ENCODE measurements at places on chromosomes 12 and 14.

DNA sequence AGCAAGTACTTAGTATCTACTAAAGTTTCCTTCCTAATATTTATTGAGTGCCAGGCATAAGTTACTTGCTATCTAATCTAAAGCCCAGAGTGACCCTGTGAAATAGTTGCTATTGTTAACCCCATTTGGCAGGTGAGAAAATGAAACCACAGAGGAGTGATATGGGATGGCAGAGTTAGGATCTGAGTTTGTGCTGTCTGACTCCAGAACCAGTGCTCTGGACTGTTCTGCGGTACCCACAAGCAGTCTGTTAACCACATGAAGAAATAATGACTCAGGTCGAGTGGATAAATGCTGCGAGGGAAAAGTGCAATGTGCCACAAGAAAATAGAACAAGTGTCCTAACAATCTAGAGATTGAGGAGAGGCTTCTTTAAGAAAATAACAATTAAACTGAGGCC, 60.7 kb upstream of the GZMB start:
- no peak for DNase-seq

DNA sequence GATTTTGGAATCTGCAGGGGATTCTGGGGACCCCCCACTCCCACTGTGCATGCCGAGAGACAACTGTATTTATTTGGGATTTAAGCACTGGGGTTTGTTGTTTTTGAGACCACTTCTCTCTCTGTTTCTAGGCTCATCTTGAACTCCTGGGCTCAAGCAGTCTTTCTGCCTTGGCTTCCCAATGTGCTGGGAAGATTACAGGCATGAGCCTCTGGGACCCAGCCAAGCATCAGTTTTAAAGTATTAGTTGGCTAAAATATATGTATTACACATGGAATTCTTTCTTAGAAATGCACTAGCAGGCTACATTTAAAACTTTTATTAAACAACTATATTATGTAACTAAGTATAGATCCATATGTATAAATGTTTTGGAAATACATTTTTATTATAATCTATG, 78.3 kb downstream of the AEBP2 start:
- no peak for DNase-seq

DNA sequence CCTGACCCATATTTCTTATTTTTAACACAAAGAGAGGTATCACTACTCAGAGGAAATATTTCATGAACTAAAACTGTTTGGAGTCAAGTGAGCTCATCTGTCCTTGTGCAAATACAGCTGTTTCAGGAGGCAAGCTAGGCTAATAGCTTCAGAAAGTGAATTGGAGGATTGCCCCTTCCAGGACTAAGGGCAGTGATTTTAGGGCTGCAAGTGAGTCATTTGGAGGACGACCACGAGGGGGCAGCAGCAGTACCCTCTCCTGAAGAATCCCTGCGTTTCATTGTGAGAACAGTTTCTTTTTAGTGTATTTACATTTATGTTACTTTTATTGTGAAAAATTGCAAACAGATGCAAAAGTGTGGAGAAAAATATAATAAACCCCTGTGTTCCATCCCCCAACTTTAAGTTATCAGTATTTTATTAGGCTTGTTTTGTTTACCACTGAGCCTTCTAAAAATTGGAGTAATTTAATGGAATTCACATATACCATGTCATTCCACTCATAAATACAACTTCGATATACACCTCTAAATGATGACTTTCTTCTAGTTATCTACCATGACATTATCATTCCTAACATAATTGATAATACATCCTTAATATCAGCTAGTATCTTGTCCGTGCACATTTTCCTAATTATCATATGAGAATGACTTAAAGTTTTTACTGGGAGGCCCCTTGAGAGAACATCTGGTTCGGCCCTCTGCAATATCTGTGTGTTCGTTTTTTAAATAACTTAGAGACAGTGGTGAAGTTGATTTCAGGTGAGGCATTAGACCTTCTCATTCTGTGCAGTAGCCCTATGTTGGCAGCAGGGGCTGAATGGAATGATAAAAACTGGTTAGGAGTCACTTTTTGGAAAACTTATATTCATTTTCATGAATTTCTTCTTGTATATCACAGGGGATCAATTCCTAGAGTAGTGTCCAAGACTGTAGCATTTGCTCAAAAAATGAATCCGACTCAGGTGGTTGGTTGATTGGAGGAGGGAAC, 13.7 kb downstream of the FOXJ2 start:
- DNase-seq = peak; percentile 54

DNA sequence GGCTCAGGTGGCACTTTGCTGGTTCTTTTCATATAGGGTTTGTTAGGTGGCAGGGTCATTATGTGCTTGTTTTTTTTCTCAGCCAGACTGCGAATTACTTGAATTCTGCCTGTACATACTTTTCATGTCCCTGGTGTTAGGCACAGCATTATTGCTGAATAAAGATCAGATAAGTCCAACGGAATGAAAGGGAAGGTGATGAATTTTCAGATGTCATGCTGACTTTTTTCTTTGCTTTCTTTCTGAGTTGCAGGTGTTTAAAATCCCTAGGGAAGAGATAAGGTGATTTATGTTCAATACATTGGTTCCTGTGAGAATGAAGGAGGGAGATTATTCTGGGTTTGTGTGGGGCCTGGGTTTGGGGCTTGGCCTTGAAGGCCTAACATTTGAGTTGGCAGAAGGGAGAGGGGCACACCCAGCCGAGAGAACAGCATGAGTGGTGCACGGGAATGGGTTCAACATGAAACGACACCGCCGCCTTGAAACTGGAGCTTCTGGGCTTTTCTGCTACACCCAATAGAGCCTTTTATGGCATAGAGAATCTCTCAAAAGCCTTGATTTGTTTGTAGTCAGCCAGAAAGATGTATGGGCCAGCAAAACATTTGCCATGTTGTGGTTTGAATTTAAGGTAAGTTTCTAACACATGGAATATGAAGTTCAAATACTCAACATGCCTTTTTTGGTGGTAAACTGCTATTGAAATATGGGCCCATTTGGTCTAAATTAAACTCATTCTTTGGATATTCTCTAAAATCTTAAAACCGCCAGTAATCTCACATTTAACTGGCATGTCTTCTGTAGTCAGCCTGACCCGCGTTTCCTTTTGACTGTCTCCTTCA, 477.0 kb downstream of the PCNX1 start:
- DNase-seq = no peak

GRCh38 chr12:93831374-93831773, 154.2 kb downstream of the CRADD start:
- no peak for DNase-seq

GRCh38 chr14:42884100-42884499, 1277.4 kb downstream of the LRFN5 start:
- no peak for DNase-seq

- DNase-seq = no peak
Measured at GRCh38 chr14:26276757-26277156, 321.1 kb downstream of the NOVA1 start.

GRCh38 chr12:62749586-62749985, 185.4 kb downstream of the PPM1H start:
- DNase-seq = no peak

GRCh38 chr12:56153678-56154065, 1.3 kb downstream of the MYL6B start:
- no peak for DNase-seq

GRCh38 chr12:27462851-27463250, 16.3 kb downstream of the SMCO2 start:
- no peak for DNase-seq

DNA sequence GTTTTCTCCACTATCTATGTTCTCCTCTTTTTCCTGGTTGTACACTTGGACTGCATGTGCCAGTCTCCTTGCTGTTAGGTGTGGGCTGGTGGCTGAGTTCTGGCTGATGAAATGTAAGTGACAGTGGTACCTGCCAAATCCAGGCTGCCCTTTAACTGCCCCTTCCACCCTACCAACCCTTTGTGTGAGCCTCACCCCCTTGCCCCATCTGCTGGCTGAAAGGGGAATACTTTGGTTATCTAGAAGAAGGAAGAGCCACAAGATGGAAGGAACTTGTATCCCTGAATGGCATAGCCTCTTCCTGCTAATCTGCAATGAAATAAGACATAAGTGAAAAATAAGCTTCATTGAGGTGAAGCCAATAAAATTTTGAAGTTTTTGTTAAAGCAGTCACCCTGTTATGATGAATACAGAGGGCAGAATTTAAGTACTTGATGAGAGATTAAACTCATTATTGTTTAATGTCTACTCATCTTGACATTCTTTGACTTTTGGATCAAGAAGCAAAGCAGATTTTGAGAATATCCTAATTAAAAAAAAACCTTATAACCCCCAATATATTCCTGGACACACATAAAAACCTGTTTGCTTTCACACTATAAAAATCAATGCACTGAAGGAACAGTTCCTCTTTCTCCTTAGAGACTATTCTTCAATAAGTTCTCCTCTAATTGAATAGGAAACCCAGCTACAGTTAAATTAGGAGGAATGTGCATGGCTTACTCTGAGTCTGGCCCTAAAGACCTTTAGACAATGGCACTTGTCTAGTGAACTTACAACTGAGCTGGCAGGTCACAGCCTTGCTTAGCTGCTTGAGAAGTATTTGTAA, 262.6 kb upstream of the BTG1 start:
- DNase-seq = no peak

DNA sequence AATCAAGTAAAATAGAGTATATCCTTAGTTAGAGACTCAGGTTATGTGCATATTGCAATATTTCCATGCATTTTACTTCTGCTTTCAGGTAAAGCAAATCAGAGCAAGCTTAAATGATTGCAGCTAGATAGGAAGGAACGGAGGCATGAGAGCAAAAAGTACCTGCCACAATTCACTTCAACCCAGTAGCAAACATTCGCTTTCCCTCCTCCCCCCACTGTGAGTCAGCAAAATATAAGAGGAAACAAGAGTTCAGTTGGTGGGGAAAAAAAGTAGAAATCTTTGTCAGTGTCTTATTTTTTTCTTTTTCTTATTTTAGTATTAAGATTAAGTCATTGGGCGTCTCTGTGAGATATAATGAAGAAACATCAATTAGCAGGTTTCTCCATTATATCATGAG, 475.4 kb downstream of the NPAS3 start:
- no peak for DNase-seq

- DNase-seq = peak; percentile 22
Measured at GRCh38 chr14:103628221-103628683, 759 bp upstream of the KLC1 start.
